AG10803 (cell line): ENCODE measurements at places on chromosomes 16 and 17.

- no peak for DNase-seq
Measured at GRCh38 chr16:88131256-88131655, 180.0 kb downstream of the BANP start.

DNA sequence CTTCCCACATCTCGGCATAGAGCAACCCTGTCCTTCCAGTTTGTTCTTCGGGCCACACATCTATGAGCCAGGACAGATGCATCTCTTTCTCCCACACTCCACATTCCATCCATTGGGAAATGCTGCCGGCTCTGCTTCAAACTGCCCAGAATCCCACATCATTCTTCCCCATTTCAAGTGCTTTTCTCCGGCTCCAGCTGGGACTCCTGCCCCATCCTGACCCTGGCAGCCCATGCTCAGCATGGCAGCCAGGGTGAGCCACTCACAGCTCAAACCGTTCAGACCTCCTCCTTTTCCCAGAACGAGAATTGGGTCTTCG lies 132.8 kb upstream of the SDK2 start:
- DNase-seq: peak; percentile 36

- no peak for DNase-seq
Measured at GRCh38 chr17:2929881-2930533, 133.4 kb downstream of the OR1D5 start.

GRCh38 chr16:90032674-90033331 lies 13.5 kb upstream of the DBNDD1 start:
- DNase-seq: peak; percentile 49

- no peak for DNase-seq
Measured at GRCh38 chr16:57264950-57265371, 19.5 kb downstream of the PLLP start.

DNA sequence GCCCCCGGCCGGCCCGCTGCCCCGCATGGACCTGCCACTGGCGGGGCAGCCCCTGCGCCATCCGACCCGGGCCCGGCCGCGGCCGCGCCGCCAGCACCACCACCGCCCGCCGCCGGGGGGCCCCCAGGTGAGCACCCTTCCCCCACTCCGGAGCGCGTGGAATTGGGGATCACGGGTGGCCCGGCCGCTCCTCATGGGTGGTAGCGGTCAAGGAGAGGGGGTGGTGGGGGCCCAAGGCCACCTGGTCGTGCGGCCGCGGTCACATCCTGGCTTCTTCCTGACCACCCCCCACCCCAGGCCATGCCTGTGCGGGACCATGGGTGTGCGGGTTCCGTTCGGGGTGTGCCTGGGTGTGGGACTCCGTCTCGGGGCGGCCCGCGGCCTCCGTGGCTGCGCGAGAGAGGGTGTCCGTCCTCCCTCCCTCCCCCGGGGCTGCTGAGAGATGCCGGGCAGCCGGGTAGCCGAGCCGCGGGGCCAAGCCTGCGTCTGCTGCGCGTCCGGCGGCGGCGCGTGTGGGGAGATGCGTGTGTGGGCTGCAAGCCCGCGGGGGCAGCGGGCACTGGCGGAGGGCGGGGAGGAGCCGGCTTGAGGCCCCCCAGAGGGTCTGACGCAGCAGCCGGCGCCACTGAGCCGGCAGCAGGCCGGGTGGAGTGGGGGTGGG lies 6.8 kb downstream of the ACD start:
- DNase-seq: no peak

GRCh38 chr16:23244122-23244521 lies 58.0 kb upstream of the SCNN1B start:
- DNase-seq: no peak
